ENCODE measurements at places on chromosomes 11 and 22. TPM values are rescaled to one million over a fixed set of nuclear protein-coding genes. Genes with fewer than 3 reads are reported as not detected.

DNA sequence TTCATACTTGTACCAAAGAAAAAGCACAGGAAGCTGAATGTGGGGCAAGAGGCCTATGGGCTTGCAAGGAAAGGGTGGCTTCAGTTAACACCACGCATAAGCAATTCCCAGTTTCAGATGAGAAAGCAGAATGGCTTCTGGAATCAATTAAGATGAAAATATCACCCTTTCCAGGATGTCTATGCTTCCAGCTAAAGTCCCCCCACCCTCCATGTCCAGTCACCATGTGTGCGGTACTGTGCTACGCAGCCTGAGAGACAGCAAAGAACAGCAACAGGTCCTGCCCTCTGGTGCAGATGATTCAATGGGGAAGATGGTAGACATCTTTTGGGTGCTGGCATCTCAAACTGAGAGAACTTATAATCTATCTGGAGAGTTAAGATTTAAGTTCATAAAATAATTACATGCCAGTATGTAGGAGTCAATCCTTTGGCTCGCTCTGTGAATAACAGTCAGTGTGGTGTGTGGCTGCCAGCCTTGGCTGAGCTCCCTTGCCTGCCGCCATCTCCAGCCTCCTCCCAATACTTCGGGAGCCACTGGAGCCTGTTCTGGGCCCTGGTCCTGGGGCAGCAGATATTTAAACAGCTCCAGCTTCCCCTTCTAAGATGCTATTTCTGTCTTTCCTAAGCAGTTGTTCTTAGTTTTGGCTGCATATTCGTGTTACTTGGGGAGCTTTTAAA, 44.5 kb downstream of the ME3 start:
- DNase-seq, result no peak

GRCh38 chr11:65854161-65854592, 3.8 kb downstream of the CFL1 start:
- no peak for DNase-seq

DNA sequence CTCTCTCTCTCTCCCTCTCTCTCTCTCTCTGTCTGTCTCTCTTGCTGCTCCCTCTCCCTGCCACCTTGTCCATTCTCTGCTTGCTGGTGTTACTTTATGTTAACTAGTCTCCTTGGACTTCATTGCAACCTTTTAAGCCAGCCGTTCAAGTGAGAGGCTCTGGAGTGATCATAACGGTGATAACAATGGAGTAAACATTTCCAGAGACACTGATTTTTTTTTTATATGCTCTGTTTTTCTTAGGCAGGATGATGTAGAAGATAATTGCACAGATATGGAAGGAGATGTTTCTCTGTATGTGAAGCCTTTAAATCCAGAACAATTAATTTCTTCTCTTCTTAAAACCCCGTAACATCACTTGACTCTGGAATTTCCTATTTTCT, 287.7 kb downstream of the TMEM135 start:
- no peak for DNase-seq

DNA sequence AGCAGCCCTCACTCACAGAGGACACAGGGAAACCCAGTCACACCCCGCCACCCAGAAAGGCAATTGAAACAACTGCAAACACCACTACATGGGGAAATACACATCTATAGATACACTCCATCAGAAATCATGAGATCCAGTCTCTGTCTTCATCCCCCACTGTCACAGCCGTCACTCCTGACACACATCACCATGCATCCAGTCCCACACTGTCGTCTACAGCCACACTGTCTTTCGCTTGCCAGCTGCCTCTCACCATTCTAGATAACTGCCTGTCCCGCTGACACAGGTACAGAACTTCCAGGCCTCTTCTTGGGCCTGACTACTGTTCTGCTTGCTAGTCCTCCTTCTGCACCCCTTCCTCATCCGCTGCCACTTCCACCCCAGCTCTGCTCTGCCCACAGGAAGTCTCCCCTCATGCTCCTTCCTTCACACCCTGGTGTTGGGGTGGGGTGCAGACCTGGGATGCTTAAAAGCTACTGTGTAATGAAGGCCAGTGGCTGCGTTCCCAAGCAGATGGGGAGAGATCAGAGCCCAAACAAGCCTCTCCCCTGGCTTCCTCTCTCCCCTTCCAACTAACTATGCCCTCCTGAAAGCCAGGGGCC, 42.6 kb downstream of the SLC22A12 start:
- no peak for DNase-seq

GRCh38 chr11:9133956-9134355, 42.6 kb upstream of the SCUBE2 start:
- no peak for DNase-seq

DNA sequence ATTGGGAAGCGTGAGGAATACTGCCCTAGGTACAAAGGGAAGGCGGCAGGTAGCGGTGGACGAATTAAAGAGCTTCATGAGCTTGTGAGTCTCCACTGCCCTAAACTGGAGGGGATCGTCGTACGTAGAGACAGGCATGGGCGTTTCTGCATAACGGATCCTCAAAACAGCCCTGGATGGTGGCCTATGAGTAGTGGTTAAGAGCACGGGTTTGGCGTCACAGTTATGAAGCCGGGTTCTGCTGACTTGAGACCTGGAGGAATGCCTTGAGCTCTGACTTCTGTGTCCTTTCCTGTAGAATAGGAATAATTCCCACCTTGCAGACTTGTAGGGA, 335 bp downstream of the TMEM138 start:
- DNase-seq, result peak; percentile 78

GRCh38 chr11:18536209-18536608, 9.5 kb upstream of the TSG101 start:
- no peak for DNase-seq

- DNase-seq, result no peak
These were observed 574.7 kb downstream of the TBC1D22A start for GRCh38 chr22:47337161-47337621.

DNA sequence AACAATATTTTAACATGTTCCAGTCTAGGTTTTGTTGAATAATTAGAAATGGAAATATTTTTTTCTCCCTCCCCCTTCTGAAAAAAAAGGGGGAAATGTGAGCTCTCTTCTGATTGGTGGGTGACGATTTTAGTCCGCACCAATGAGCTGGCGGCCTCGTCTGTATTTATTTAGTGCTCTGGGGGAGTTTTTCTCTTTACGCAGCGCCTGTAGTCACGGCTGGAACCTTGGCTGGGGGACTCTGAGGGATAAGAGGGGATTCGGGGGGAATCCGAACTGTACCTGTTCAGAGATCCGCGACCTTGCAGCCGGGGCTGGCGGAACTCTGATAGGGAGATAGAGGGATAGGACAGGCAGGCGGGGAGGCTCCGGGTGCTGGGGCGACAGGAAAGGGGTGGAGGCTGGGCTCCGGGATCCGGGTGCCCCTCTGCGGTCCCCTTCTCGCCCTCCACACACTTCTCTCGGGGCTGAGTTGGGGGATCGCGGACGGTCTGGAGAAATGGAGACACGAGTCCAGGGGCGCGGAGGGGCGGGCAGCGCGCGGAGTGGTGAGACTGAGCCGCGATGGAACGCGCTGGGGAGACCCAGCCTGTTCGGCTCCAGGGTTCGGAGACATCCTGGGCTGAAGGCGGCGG, 99.7 kb upstream of the HSD17B12 start:
- DNase-seq, result no peak

DNA sequence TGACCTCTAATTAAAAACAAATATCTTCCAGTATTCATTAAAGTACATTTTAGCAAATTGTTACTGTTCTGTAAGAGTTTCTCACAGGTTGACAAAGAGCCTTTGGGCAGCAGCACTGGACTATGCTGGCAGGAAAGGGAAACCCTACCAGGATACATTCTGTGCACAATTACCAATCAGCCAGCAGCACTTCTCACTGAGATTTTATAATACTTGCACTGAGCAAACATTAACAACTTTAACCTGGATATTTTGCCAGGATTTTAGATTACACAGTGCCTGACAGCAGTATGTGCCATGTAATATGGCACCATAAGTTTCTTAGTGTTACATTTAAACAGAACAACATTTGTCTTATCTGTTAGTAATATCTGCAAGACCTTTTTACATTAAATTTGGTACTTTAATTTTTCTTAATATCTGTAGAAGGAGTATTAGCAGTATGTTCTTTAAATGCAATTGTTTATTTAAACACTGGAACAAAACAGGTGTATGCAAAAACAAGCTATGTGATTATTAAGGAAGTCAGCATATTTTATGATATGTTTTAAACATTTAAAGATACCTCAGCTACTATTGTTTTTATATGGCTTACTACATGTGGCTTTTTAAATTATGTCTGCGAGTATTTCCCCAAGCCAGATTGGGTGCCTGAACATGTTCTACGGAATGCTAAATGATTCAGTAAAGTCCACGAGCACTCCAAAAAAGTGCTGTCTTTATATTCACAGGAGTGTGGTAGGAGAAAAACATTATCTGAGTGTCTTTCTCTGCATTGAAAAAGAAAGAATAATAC, 699.0 kb upstream of the LUZP2 start:
- DNase-seq, result no peak

DNA sequence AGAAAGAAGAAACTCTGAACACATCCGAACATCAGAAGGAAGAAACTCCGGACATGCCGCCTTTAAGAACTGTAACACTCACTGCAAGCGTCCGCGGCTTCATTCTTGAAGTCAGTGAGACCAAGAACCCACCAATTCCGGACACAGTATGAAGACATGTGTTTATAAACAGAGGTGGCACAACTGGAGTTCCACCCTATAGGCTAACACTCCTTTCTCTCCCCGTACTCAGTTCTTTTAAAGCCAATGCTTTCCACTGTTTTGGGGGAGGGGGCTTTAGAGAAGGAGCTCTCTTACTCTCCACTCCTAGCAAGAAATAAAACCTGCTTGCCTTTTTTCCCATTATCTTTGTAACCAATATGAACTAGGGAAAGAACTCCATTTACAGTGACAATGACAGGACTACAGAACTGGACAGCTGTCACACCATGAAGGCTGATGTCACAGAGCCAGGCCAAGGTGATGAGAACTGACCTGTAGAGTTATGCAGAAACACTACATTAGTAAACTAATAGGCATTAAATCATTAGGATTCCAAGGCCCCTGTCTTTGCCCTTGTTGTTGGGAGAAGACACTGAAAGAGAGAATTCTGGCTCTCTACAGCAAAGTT, 733 bp downstream of the TRIM5 start:
- no peak for DNase-seq

DNA sequence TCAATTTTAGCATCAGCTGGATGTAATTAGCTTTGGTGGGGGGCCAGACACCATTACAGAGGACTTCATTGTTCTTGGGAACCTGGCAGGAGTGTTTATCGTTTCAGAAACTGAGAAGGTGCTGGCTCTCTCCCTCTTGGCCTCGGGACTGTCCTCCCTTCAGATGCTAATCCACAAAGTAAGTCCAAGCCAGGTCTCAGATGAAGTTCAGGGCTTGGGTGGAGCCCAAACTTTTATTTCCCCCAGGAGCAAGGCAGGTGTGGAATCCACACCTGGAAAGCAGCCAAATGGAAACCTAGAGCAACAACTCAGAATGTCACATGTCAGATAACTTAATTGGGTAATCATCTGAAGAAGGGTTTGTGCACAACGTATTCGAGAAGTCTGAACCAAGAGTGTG, 119.2 kb downstream of the ME3 start:
- DNase-seq, result no peak

GRCh38 chr11:75160220-75160757, 9.4 kb downstream of the SLCO2B1 start:
- no peak for DNase-seq

- DNase-seq, result no peak
These were observed 11.0 kb upstream of the NECTIN1 start for GRCh38 chr11:119739975-119740374.

GRCh38 chr11:64659417-64660144, 63.4 kb downstream of the NRXN2 start:
- no peak for DNase-seq

C11orf91 gene
- 0.47 TPM for total RNA-seq

OR6A2 gene
- not detected for total RNA-seq

SLC6A5 gene
- total RNA-seq, result not detected

OR4D5 gene
- total RNA-seq, result not detected

OR5B17 gene
- not detected for total RNA-seq

CD3G gene
- total RNA-seq, result 209 TPM

APOBEC3B gene
- total RNA-seq, result not detected

All from naive thymus-derived CD8-positive, alpha-beta T cell (primary cell).